HepG2 (cell line): ENCODE measurements at places on chromosomes 1 and 21.

GRCh38 chr1:22268327-22268726 lies 125.4 kb upstream of the WNT4 start:
- no peak for DNase-seq

GRCh38 chr21:37848721-37849490 lies 67.4 kb downstream of the KCNJ6 start:
- DNase-seq = no peak

DNA sequence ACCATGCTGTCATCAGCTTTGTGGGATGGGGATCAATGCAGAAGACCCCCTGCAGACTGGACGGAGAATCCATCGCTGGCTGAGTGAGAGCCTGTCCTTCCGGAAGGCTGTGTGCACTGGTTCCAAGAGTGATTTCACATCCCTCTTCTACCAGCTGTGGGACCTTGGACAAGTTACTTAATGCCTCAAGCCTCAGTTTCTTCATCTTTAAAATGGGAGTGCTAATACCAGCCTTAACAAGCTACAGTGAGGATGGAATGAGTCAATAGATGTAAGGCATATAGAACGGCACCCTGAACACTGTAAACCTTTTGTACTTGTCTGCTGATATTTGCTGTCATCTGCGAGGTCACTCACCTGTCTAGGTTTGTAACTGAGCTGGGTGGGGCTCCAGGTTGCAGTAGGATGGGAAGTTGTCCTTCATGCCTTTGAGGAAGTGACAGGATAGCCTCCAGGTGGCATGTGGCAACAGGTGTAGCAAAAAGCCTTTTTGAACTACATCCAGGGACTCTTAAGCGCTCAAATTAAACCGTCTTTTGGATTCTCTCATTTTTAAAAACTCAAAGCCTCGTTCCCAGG lies 27.5 kb downstream of the TMEM51 start:
- DNase-seq = no peak

DNA sequence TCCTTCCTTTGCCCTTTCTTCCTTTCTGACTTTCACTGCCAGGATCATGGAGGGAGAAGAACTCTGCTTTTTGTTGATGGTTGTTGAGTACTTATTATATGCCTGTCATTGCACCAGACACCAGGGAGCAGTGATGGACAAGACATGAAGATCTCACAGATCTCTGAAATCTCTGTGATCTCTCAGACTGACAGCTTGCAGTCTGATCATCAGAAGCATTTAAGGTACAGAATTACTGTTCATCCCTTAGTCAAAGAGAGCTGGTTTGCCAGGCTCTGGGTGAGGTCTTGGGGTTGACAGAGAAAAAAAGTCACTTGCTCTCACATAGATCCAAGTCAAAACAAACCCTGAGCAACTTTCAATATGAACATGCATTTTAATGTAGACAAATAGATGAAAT lies 299.5 kb upstream of the FMN2 start:
- DNase-seq = no peak

DNA sequence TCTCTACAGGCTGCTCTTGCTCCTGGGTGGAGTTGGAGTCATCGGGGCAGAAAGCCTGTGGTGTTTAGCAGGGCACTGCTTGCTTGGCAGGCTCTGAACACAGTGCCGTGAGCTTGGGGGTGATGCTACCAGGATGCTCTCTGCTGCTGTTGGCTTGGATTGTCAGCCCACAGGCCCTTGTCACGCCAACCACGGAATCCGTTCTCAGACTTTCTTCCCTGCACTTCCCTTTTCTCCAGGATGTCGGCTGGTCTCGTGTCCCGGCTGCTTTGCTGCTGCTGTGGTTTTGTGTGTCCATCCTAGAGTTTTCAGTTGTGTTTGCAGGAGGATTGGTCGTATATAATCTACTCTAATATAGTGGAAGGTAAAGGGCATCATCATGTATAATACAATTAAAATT lies 44.4 kb upstream of the TTC34 start:
- DNase-seq = no peak

GRCh38 chr1:63124666-63125191 lies 197.6 kb upstream of the FOXD3 start:
- DNase-seq = peak; percentile 46

- DNase-seq = no peak
Measured at GRCh38 chr1:182615468-182616129, 11.4 kb upstream of the RGS16 start.

- peak; percentile 7 for DNase-seq
Measured at GRCh38 chr1:174740249-174740968, 259.3 kb upstream of the CACYBP start.

- peak; percentile 55 for DNase-seq
Measured at GRCh38 chr1:44036409-44037139, 5.3 kb upstream of the SLC6A9 start.

DNA sequence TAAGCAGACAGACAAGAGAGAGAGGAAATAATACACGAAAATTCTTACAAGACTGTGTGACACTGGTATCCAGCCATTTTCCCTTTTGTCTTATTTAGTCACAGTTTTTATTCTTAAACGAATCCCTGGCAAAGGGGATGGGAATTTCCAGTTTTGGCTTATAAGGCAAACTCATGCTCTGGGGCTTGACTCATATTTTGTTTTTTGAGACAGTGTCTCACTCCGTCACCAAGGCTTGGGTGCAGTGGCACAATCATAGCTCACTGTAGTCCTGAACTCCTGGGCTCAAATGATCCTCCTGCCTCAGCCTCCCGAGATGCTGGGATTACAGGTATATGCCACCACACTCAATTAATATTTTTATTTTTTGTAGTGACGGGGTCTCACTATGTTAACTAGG lies 31.9 kb downstream of the PTGER3 start:
- DNase-seq = no peak

GRCh38 chr1:76782809-76783208 lies 84.5 kb upstream of the ST6GALNAC5 start:
- no peak for DNase-seq
